ENCODE measurements at places on chromosomes 3 and 15. TPM values are rescaled to one million over a fixed set of nuclear protein-coding genes. Genes with fewer than 3 reads are reported as not detected.

DNA sequence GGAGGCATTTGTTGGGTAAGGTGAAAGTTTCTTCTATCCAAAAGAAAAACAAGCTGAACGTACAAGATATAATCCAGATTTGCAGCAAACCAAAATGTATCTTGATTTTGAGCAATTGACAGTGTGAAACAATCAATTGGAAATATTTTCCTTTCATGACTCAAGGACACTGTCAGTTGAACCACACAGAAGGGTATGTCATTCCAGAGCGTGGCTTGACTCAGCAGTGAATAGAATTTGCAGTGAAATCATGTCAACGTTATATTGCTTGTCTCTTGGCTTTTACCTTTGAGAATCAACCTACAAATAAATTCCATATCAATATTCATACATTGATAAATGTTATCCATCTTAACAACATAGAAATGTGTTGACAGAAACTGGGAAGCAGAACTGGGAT lies 78.2 kb downstream of the TM2D3 start:
- no peak for DNase-seq

GRCh38 chr3:98038876-98039275 lies 3.8 kb upstream of the GABRR3 start:
- DNase-seq, result no peak

DNA sequence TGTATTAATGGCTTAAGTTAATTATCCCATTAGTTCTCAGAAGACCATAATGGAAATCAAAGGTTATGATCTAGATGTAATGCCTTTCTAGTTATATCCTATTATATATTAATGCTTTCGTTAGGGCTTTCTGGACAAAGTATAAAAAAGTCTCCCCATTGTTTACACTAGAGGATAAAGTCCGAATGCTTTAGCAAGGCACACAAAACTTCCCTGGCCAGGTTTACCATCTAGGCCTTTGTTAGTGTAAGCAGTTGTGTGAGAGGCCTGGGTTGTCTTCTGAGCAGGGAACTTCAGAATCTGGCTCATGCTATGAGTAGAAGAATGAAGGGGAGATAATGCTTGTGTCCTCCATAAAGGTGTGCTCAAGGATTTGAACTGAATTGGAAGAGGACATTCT lies 106.3 kb upstream of the MEIS2 start:
- DNase-seq, result peak; percentile 33

- no peak for DNase-seq
Measured at GRCh38 chr3:41715376-41715775, 246.5 kb downstream of the ULK4 start.

DNA sequence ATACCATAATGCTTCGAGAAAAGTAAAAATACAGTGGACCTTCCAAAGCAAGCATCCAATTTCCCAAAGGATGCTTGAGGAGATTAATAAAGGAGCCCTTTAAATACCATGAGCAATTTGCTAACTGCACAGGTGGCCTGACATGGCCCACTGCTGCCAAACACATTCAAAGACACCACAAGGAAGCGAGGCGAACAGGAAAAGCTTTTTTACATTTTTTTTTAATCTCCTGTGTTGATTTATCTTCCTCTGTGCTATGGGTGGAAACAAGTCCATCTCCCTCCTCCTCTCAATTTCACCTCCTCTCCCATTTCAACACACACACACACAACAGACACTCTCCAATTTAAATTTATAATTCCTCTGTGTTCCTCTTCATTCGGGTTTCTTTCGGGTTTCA lies 243.4 kb downstream of the IGSF11 start:
- no peak for DNase-seq

DNA sequence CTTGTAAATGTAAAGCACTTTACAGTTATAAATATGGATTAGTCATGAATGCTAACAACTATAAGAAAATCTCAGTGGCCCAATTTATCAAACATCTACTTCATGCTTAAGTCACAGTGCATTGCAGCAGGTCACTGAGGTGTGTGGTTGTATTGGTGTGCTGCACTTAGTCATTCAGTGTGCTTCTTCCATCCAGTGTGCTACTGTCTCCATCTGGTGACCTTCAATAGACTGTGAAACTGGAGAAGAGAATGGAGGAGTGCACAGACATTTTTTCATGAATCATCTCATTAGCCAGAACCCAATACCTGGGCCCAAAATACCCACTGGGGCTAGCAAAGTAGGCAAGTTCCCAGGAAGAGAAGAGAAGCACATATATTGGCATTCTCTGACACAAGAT lies 199.6 kb downstream of the SHOX2 start:
- DNase-seq, result no peak

GRCh38 chr15:70827721-70828120 lies 26.2 kb downstream of the LARP6 start:
- DNase-seq, result no peak

- no peak for DNase-seq
Measured at GRCh38 chr3:127238602-127239001, 45.7 kb downstream of the PRR23E start.

DNA sequence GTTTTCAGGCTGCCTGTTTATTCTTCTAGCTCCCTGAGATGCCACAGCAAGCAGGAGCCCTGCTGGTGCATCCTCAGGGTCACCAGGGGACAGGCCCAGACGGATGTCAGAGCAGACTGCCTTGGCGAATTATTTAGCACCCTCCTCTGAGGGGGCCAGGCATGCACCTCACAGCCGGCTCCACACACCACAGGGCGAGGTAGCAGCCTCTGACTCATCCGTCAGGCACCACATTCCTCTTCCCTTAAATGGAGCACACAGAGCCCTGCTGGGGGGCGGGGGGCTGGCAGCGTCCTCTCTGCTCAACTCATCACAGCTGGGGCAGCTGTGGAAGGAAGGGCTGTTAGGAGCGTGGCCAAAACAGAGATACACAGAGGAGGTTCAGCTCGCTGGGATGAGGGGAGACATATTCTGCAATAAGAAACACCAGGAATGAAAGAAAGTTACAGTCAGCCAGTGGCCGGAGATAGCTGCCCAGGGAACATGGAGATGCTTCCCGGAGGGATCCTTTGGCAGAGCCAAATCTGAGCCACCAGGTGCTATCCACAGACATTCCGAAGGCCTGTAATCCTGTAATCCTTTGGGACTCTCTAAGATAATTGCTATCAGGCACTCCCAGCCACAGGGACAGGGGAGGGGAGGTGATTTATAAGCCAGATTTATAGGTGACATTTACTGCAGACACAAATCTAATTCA lies 13.9 kb upstream of the PRICKLE2 start:
- peak; percentile 38 for DNase-seq

DNA sequence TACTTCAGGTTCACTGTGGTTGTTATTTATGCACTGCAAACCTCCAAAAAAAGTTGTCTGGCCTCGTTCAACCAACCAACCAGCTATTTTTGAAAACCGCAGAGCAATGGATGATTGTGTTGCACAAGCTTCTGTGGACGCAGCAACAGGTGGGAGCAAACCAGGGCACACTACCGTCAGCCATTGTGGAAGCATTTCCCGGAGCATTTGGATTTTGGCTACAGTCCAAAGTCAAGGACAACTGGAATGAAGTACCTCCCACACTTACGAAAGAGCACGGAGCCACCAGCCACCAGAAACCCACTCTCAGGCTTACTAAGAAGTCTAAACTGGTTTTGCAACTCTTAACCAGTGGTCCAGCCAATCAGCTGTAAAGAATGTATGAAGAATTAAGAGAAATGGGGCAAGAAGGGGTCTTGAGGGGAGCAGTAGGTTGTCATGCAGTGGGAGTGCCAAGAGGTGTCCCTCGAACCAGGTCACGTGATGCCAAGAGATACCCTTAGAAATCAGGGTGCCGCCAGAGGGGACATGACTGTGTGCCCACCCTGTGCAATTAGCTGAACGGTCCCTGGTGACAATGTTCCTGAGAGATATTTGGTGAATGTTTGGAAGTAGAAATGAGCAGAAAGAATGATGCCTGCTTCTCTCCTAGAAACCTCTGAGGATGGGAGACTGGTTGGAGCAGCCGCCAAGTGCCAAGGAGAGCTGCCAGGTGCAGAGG lies 68.9 kb upstream of the PCSK6 start:
- no peak for DNase-seq

- DNase-seq, result no peak
Measured at GRCh38 chr3:187186375-187186774, 10.9 kb upstream of the RTP1 start.

- DNase-seq, result no peak
Measured at GRCh38 chr3:183524476-183524875, 31.0 kb downstream of the KLHL6 start.

DNA sequence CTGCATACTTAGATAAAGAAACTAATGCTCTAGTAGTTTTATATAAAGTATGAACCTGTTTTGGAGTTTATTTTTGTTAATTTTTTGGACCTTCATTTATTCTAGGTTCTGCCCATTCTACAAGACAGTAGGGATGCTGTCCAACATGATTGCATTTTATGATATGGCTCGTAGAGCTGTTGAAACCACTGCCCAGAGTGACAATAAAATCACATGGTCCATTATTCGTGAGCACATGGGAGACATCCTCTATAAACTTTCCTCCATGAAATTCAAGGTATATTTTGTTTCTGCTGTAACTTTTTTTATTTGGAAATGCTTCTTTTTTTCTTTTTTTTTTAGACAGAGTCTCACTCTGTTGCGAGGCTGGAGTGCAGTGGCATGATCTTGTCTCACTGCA lies 33.3 kb upstream of the GRAMD1C start:
- peak; percentile 16 for DNase-seq

DNA sequence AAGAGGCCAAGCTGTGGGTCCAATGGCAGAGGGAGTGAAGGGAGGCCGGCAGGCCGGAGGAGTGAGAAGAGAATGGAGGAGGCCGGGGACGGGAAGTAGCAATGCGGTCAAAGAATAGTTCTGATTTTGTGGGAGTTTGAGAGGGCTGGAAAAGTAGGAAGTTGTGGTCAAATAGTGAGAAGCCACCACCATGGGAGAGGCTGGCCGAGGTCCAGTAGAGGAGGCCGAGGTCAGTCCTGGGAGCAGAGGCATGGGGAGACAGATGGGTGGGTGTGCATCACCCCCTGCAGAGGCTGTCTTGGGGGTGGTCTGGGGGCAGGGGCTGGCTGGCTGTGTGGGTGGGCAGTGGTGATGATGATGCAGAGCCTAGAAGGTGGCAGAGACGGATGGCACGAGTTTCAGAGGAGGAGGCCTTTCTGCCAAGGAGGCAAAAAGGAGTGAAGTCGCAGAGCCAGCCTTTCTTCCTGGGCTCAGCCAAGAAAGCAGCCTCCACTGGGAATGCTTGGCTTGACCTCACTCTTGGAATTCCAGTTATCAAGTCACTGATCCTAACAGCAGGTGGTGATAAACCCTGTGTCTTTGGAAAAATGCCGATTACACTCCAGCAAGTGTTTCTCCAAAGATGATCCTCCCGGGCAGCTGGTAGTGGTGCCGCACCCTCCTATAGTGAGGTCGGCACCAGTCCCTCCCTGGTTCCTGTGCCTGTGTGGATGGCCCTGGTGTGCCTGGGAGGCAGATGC lies 57.3 kb downstream of the ARNT2 start:
- DNase-seq, result no peak

GRCh38 chr3:37540786-37541185 lies 320.9 kb upstream of the CTDSPL start:
- DNase-seq, result no peak

- no peak for DNase-seq
Measured at GRCh38 chr3:13513913-13514517, 33.9 kb downstream of the HDAC11 start.

DNA sequence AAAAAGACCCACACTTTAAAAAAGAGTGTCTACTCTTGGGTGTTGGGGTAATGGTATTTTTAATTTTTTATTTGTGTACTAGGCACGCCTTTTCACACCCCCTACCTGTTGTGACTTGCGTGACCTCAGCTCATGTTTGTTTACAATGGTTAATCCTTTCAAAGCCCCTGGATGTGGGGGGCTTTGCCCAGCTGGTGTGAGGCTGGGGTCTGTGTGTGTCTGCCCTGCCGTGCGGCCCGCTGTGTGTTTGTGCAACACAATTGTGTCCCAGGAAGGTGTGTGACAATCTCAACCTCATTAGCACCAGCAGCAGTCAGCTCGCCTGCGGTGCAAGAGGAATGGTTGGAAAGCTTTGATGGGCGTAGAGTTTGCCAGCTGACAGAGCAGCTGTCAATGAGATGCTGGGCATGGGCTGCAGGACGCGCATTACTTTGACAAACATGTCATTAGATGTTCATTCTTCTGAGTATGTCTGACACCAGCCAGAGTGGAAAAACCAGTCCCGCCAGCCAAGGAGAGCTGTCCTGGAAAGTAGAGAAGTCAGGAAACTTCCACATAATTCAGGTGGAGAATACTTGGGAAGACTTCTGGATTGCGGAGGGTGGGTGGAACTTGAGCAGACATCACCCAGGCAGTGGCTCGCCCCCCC lies 9.6 kb downstream of the LRRK1 start:
- DNase-seq, result no peak

GRCh38 chr3:169034401-169034800 lies 629.1 kb downstream of the MECOM start:
- DNase-seq, result no peak

GRAMD2A gene
- polyA plus RNA-seq, result 10.1 TPM

FAM162A gene
- polyA plus RNA-seq, result 70.0 TPM

REC114 gene
- not detected for polyA plus RNA-seq

GUCA1C gene
- polyA plus RNA-seq, result not detected

PDE12 gene
- polyA plus RNA-seq, result 7.0 TPM

STRA6 gene
- not detected for polyA plus RNA-seq

KIAA1143 gene
- 24.7 TPM for polyA plus RNA-seq

PCCB gene
- polyA plus RNA-seq, result 33.3 TPM
